ENCODE measurements at places on chromosomes 1 and 21.

GRCh38 chr21:45599146-45599581 is 44.4 kb upstream of the PCBP3 start:
- DNase-seq = no peak

GRCh38 chr1:182370532-182370931 is 21.1 kb downstream of the GLUL start:
- DNase-seq = no peak

DNA sequence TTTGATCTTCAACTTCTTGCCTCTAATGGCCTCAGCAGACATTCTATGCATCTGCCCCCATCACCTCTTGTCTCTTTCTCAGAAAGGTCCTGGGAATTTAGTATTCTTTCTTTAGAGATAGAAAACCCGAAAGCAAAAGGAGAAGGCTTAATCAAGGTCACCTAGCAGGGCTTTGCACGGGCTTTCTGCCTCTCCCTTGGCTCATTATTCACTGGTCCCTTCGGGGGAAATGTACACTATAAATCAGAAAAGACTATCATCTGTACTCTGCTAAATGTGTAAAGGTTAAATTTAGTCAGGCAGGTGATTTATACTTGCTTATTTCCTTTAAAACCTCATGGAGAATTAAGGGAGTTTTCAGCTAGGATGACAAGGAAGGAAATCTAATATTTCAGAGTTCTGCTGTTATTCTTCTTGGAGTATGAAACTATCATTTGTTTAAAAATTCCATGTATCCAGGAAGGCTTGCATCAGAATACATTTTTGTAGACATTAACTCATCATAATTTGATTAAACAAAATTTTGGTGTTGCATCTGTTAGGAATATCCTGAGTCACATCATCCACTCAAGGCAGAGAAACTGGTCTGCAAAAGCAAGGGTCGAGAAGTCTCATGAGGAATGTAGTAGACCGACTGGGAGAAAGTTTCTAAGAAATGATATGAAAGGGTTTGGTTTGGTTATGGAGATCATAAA is 124.6 kb downstream of the GABPA start:
- no peak for DNase-seq

DNA sequence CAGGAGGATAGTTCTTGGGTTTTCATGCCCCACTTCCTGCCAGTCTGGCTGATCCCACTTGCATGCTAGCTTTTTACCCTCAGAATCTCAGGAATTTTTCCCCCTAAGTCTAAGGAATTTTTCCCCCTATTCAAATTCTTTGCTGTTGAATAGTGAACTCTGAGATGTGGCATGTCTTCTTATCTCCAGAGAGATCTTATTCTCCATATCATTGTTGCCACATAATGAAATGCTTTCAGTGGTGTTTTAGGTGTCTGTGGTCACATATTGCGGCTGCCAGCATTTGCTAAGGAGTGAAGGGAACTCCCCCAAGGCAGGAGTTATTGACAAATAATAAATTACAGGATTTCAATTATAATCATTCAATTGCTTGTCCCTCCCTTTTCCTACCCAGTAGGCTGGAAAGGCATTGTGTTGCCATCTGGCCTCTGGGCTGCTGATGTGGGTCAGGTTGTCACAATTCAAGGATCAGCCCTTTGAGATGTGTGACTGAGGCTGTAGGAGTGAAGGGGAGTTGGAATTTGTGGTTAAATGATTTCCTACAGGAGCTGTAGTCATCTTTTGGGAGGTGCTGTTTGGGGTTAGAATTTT is 3.9 kb upstream of the FLG start:
- no peak for DNase-seq

- DNase-seq = peak; percentile 50
Measured at GRCh38 chr1:228166170-228166936, 749 bp downstream of the IBA57 start.

- DNase-seq = no peak
Measured at GRCh38 chr1:78691995-78692747, 42.5 kb downstream of the IFI44 start.

DNA sequence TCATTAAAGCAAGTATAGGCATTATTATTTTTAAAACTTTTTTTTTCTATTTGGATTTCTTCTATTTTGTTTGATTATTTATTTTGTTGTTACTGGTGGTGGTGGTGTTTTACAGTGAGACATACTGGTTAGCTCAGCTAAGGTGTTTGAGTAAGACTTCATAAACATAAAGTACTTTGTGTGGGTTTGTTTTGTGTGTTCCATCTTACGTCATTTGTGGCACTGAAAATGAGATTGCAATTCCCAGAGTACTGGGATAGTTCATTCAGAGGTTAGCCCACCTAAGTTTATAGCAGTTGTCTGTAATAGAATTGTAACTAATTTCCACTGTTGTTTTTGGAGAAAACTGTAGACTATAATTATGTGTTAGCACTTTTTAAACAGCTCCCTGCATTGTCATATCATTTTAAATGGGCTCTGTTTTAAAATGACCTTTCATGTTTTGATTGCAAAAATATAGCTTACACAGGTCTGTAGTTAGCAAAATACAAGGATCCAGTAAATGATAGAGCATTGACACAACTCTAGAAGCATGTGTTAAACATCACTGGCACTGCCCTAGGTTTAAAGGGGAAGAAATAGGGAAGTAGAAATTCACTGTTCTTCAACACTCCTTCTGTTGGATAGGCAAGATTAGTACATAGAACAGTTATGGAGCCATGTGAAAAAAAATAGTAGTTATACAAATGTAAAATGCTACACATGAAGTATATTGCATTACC is 171.7 kb downstream of the NFIA start:
- DNase-seq = no peak

DNA sequence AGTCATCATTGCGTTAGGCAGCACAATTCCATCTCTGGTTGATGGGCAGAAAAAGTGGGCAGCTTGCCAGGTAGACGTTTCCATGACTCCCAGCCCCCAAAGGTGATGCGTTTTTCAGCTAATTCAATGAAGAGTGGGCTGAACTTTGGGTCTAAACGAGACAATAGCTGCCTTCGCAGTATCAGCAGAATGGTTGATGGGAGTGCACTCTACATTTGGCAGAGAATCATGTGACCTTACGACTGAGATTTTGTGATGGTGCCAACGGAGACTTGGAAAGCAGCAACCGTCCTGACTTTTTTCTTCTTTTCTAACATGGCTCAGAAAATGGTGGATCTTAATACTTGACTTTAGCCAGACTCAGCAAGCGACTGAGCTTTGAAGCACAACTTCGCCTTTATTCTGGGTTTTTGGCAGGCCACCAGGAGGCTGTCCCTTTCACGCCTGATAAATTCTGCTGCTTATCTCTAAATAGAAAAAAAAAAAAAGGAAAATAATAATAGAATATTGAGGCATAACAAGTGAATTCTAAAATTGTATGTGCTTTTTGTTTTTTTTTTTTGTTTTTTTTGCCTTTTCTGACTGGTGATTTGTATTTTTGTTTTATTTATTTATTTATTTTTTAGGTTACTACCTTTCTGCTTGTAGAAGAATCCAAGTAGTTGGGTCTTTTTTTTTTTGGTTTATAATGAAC is 804.8 kb downstream of the USP25 start:
- DNase-seq = no peak

DNA sequence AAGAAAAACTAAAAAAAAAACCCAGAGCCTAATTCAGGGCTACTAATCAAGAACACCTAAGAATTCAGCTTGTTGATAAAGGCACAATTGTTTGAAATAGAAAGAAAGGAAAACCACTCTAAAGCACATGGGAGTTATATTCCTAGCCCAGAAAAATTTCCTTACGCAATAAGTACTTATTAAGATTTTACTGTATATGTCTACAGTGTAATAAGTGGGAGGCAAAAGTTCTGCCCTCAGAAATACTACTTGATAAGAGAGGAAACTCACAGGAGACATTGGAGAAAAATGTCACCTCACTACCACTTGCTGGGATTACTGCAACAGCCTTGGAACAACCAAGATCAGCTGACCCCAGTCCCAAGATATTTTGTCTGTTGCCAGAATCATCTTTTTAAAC is 66.1 kb downstream of the IARS2 start:
- no peak for DNase-seq

DNA sequence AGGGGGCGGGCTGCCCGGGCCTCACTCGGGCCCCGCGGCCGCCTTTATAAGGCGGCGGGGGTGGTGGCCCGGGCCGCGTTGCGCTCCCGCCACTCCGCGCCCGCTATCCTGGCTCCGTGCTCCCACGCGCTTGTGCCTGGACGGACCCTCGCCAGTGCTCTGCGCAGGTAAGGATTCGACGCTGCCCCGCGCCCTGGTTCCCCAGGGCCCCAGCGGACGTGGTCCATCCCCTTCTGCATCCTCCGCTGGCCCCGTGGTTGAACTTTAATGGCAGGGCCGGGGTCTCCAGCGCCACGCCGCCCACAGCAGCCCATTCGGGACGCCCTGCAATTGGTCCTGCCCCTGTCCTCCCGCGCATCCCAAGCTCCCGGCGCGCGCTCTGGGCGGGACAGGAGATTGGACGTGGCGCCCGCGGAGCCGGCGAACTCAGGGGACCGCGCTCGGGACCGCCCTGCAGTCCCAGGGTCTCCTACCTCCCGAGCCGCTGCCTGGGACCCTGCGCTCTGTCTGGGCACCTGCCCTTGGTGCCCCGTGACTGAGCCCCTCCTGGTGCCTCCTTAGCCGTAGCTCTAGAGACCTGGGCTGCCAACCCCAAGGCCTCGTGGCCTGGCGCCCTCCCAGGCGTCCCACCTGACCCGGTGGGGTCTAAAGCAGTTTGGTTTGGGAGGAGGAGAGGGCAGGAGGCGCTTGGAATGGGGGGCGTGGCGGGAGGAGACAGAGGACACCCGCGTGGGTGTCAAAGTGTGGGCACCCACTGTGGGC is at the start of gene ALPL:
TSS of gene ALPL (plus strand) at position 73 of the 762 bp plus-strand sequence. CDS start 44,659 bp downstream, outside the sequence.
- DNase-seq = no peak

DNA sequence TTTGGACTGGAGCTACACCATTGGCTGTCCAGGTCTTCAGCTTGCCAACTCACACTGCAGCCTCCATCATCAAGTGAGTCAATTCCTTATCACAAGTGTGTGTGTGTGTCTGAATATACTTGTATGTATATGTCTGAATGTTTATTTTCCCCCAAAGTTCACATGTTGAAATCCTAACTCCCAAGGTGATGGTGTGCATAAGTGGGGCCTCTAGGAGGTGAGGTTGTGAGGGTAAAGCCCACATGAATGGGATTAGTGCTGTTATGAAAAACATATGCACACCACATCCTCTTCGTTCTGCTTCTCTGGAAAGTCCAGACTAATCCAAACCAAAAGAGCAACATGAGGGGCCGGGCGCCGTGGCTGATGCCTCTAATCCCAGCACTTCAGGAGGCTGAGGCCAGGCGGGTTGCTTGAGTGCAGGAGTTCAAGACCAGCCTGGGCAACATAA is 48.7 kb upstream of the LBR start:
- no peak for DNase-seq

- peak; percentile 78 for DNase-seq
Measured at GRCh38 chr1:12179111-12179519, 12.3 kb downstream of the TNFRSF1B start.

DNA sequence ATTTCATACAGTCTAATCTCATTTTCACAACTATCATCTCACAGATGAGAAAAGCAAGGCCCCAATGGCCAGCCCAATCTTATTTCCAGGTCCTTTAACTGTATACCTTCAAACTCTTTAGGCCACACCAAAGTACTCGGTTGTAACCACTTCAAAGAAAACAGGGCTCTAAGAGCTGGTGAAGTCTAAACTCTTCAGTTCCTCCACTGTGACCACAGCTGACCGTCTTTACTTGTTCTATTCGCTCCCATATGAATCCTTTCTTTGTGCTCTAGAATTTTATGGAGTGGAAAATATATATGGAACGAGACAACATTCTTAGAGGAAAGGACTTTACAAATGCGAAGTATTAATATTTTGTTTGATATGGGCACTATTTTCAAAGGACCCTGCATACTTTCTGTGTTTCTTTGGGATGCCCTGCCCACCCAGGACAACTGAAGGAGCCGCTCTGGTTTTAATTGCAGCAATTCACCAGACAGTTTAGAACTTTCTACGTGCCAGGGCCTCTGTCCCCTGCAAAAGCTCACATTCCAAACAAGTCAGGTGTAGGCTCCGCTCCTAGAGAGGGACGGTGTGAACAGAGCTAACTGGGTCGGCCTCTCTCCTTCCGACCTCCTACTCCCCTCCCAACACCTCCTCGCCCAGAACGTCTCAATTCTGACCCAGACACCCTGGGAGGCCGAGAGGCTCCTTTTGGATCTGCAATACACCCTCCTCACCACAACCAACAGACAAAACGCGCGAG is 15.7 kb downstream of the IER5 start:
- DNase-seq = no peak

DNA sequence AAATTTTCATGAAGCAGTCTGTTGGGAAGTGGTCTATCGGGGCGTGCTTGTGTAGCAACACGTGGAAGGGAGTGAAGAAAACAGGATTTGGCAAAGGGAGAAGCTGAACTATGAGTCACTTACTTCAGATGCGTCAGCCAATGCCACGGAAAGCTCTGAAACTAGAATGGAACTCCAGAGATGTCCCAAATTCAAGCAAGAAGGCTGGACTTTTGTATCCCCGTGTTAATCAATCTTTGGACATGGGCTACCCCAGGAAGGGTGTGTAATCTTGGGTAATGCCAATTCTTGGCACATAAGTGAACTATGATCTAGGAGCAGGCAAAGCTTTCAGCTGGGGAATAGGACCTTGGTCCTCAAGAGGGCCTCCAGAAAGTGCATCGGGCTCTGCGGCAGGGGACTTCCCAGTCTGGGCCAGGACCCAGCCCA is 102.6 kb downstream of the ADSS2 start:
- no peak for DNase-seq

- no peak for DNase-seq
Measured at GRCh38 chr1:92910081-92910480, 51.2 kb downstream of the DIPK1A start.

DNA sequence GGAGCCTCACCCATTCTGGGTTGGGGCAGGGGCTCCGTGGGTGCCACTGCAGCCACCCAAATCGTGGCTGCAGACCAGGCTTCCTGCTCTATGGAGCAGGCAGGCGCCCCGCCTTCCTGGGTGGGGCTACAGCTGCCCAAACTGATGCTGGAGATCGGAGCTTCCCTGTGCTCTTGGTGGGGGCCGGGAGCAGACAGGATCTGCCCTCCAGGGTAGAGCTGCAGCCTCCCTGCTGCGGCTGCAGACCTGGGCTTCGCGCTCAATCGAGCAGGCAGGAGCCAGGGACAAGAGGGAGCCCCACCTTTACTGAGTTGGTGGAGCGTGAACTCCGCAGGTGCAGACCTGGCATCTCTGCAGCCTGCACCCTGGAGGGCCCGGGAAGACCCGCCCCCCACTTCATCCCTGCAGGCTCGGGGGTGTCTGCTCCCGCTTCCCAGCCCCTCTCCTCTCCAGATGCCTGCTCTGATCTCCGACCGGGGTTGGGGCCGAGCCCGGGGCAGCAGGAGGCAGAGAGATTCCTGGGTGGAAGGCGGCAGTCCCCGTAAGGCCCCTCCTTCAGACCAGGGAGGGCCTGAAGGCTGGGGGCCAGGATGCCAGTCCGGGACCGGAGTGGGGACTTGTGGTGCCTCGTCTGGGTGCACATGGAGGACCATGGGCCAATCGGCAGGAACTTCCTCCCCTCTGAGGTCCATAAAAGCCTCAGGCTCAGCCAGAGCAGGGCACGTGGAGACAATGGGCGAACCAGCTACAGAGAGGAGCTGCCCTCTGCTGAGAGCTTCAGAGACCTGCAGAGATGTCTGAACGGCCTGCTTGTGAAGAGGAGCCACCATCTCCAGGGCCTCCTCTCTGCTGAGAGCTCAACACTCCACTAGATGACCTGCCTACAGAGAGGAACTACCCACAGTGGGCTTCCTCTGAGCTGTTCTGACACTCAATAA is 359.3 kb downstream of the SMYD3 start:
- DNase-seq = no peak
